ENCODE measurements at places on chromosomes 16 and 17.

DNA sequence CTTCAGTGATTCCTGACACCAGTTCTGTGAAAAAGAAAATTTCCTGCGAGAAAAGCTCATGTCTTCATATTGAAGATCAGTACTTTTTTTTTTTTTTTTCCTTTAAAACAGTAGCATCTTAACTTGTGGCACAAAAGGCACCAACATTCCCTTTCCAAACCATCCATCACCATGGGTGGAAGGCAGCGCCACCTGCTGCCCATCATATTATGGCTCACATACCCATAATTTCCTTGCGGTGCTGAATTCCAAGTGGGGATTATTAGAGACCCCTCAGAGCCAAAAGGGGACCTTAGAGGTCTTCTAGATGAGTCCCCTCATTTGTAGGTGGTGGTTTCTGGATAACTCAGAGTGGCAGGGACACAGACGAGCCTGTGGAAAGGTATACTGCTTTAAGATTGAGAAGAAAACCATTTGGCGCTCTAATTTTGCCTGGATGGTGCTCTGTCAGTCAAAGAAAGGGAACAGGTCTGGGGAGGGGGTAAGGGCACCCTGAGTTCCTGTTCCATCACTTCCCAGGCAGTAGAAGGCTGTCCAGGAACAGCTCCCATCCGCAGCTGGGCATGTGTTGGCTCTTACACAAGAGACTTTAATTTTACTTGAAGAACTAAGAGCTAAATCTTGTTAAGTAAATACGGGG lies 7.9 kb upstream of the SOST start:
- DNase-seq, result peak; percentile 58

- DNase-seq, result no peak
Observed at GRCh38 chr16:591231-591630, 1.4 kb downstream of the RAB40C start.

DNA sequence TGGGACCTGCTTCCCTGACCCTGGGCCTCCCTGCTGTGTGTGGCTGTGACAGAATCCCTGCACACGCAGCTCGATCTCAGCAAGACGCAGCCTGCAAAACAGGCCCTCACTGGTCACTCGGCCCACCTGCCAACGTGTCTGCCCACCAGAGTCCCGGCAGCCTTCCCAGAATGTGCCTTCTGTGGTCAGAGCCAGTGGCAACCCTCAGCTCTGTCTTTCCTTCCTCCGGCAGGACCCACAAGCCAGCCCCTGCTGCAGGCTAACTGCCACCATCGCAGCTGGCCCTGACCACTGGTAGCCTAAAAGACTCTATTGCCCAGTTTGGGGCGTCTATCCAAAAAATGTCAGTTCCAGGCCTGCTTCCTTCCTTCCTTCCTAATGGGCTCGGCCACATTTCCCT lies 83.2 kb downstream of the LITAF start:
- DNase-seq, result no peak

DNA sequence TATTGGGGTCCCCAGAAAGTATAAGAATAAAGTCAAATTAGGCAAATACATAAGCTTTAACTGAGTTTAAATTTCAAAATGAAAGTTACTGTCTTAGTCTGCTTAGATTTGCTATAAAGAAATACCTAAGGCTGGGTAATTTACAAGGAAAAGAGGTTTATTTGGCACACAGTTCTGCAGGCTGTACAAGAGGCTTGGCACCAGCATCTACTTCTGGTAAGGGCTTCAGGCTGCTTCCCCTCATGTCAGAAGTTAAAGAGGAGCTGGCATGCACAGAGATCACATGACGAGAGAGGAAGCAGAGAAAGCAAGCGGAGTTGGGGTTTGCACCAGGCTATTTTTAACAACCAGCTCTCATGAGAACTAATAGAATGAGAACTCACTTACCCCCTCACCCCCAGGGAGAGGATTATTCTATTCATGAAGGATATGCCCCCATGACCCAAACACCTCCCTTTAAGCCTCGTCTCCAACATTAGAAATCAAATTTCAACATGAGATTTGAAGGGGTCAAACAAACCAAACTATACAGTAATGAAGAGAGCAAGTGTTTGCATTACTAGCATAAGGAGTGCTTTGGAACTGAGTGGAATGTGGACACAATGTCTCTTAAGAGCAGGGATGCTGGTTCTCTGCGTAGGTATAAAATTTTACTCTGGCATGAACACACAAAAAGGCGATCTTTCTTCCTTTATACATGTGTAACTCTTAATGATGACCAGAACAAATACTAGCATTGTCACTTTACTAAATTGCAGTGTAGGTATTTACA lies 292.8 kb upstream of the PMFBP1 start:
- no peak for DNase-seq

DNA sequence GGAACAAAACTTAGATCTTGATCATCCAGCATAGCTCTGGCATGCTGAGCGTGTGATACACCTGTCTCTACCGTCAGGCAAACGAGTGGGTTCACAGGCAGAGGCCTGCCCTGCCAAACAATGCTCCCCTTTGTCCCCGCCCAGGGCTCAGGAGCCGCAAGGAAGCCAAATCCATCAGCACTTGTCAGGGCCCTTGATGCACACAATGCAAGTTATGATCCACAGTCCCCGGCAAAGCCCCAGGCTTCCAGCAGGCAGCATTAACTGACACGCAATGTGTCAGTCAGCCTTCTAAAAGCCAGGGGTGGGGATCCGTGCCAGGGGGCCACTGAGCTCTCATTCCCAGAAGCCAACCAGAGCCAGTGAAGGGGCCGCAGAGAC lies 460.9 kb downstream of the SLC39A11 start:
- no peak for DNase-seq

DNA sequence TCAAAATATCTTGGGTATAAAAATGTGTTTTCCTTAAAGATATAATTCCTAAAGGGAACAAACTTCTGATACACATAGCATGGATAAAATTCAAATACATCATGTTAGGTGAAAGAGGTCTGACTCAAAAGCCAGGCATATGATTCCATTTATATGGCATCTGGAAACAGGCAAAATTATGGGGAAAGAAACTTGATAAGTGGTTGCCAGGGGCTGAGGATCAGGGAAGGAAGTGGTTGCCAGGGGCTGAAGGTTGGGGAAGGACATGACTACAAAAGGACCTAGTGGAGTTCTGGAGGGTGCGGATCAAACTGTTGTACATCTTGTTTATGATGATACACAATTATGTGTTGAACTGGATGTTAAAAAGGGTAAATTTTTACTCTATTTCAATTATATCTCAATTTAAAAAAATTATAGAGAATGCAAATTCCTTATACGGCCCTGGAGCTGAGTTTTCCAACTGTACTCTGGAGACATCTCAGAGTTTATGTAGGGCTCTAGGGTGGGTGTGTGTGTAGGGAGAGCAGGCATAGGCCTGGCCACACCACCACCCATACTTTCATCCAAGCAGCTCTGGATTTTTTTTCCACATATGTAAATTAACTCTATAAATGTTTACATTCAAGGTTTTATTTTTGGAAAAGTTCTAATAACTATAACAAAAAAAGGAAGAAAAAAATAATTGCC lies 55.0 kb downstream of the AMFR start:
- no peak for DNase-seq

GRCh38 chr17:6334386-6334785 lies 100.5 kb downstream of the AIPL1 start:
- no peak for DNase-seq

GRCh38 chr16:19108409-19109287 lies 5.1 kb upstream of the ITPRIPL2 start:
- DNase-seq, result no peak

DNA sequence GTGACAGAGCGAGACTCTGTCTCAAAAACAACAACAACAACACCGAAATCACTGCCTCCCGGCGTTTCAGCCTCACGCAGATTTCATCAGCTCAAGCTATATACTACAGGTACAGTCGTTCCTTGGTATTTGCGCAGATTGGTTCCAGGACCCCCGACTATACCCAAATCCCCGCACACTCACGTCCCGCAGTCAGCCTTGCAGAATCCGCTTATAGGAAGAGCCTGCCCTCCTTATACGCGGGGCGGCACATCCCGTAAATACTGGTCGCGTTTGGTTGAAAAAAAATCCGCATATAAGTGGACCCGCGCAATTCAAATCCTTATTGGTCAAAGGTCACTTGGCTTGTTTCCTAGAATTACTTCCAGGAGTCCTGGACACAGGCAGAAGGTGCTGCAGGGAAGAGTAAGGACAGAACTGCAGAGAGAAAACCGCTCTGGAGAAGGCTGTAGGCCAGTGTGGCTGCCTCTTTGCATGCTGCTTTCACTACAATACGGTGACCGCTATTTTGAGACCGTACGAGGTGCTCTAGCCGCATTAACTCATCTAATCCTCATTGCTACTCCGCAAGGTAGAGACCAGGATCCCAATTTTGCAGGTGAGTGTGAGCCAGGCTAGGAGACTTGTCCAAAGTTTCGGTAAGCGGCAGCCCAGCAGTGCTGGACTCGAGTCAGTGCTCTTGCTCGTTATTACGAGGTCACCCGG lies 718 bp downstream of the NDUFAB1 start:
- DNase-seq, result no peak

DNA sequence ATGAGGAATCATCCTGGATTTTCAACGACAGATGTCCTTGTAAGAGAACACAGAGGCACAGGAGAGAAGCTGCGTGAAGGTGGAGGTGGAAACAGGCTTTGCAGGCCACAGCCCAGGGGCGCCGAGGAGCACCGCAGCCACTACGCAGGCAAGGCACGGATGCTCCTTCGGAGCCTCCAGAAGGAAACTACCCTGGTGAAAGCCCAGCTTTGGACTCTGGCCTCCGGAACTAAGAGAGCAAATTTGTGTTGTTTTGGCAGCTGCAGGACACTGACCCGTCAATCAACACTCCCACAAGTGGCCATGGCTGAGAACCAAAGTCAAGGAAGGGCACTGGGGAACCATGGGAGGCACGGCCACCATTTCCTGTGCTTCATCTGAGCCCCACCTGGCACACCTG lies 3.4 kb downstream of the ARL16 start:
- DNase-seq, result no peak

DNA sequence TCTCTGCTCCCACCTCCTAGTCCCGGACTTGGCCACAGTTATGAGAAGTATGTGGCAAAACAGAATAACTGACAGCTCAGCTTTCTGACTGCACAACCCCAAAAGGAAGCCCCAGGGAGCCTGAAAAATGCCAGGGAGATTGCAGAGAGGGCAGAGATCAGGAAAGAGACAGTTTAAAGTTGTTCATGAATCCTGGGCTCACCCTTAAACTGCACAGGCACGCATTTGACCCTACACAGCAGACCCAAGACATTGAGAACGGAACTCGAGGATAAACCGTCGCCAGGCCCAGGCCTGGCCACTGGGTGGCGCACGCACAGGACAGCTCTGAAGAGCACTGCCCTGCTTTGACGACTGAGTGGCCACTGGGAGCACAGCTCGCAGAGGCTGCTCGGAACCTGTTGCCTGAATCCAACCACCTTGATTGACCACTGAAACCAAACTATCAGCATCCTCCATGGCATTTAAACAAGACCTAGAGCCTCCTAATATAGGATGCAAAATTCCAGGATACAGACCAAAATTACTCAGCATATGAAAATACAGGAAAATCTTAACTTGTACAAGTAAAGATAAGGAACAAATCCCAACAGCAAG lies 114.0 kb downstream of the C16orf95 start:
- peak; percentile 21 for DNase-seq

GRCh38 chr16:7374614-7375174 lies 42.0 kb downstream of the RBFOX1 start:
- DNase-seq, result no peak

- no peak for DNase-seq
Observed at GRCh38 chr16:14051103-14051729, 19.9 kb upstream of the MRTFB start.

DNA sequence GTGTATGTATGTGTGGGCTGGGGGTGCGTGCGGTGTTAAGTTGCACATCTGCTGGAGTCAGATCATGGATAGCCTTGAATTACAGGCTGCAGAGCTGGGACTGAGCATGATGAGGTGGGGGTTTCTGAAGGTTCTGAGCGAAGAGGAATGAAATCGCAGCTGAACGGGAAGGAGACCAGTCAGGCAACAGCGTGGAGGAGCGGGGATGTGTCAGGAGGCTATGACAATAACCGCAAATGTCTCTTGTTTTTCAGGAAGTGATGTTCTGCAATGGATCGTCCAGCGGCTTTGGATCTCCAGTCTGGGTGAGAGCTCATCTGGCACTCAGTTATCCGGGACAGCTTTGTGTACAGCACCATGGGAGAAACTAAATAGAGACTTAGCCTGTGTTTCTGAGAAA lies 20.9 kb downstream of the RGS9 start:
- DNase-seq, result no peak

GRCh38 chr16:29821643-29822115 lies 1.4 kb downstream of the MVP start:
- no peak for DNase-seq

DNA sequence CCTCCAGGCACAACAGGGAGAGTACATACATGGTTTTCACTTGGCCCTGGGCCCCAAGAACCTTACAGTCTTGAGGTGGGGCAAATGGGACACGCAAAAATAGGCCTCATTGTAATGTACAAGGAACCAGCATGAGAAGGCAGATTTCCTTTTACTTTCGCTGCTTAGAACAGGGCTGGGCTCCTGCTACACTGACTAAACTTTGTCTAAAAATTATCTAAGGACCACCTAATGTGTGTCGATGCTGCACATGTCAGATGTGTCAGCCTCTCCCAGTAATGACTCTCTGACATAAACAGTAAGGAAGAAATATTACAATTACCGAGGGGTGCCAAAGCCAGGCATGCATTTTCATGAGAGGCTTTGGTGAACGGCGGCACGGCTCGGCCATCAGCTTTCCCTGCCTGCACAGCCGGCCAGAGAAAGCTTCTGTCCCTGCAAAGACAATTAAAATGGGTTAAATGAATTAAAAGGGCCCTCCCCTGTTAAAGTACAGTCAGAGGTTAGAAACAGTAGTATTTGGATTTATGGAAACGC lies 224.2 kb upstream of the IRX3 start:
- no peak for DNase-seq

GRCh38 chr17:69761767-69762321 lies 313.2 kb upstream of the KCNJ16 start:
- DNase-seq, result no peak

DNA sequence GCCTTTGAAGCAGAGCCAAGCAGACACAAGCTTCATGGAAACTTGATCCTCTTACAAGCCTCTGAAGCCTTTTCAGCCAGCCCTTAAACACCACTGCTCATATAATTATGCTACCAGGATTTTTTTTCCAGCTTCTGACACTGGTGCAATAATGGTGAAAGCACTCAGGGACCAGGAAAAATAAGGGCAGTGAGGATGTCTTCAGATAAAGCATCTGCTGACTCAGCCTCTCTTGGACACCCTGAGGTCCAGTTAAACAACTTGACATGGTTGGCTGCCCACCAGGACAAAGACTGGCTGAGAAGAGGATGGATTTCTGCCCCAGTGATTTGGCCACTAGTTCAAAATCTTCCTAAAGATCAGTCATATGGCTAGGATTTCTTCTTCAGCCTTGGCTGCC lies 124.2 kb upstream of the N4BP1 start:
- no peak for DNase-seq

All from activated CD4-positive, alpha-beta T cell treated with anti-CD3 and anti-CD28 coated beads, Interleukin-2, amount 50 U/mL, for 1 hour (primary cell).